ENCODE measurements at places on chromosomes 5 and 9.

DNA sequence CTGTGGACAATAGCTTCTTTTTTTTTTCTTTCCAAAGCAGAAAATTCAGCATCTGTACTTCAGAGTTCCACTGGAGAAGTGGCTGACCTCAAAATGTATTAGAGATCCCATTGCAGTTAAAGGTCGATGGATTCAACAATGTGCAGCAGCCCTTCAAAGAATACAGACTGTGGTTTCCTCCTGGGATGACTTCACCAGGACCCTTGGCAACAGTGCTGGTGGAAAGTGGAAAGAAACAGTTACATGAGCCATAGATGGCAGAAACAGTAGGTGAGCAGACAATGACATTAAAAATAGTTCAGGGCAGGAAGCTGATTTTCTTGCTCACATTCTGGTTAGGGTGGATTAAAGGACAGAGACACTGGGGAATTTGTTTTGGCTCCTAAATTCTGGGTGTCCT is 62.4 kb downstream of the SLC28A3 start:
- no peak for DNase-seq

GRCh38 chr5:170330568-170331054 is 33.0 kb upstream of the LCP2 start:
- DNase-seq, result no peak

GRCh38 chr5:2183154-2184025 is 300.7 kb upstream of the IRX4 start:
- DNase-seq, result no peak

DNA sequence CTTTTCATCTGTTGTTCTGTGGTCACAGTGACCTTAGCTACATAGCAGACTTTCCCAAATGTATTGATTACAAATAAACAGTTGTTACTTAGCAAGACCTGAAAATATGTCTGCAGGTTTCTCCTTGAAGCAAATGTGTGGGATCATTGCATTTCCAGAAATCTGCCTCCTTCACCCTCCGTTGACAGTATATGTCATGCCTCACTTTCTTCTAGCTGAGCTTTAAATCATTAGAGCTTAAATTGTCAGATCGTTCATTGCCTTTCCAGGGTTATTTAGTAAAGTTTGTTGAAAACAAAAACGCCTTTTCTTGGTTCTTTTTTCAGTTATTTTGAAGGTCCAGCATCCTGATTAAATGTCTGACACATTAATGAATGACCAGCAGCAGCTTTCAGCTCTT is 2.3 kb upstream of the MAML1 start:
- no peak for DNase-seq

- DNase-seq, result no peak
These were observed 84.9 kb upstream of the BASP1 start for GRCh38 chr5:17132444-17133083.

GRCh38 chr5:42719034-42719433 is 37.6 kb upstream of the CCDC152 start:
- no peak for DNase-seq

DNA sequence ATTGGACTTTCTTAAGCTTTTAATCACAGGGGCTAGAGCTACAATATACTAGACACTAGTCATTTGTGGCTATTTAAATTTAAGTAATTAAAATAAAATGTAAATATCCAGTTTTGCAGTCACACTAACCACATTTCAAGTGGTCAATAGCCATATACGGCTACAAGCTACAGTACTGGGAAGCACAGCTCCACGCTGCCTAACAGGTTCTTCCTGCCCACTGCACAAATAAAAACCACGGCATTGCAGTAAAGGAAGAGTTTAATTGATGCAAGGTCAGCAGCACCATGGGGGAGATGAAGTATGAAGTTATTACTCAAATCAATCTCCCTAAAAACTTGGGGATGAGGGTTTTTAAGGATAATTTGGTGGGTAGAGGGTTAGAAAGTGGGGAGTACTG is 134.1 kb downstream of the LURAP1L start:
- no peak for DNase-seq

- DNase-seq, result no peak
These were observed 73.3 kb downstream of the SNX18 start for GRCh38 chr5:54590824-54591223.

- no peak for DNase-seq
These were observed 49.2 kb upstream of the STXBP1 start for GRCh38 chr9:127562841-127563401.

- no peak for DNase-seq
These were observed 248.8 kb downstream of the ISL1 start for GRCh38 chr5:51632027-51632426.

GRCh38 chr5:89083791-89084190 is 200.8 kb upstream of the MEF2C start:
- no peak for DNase-seq

DNA sequence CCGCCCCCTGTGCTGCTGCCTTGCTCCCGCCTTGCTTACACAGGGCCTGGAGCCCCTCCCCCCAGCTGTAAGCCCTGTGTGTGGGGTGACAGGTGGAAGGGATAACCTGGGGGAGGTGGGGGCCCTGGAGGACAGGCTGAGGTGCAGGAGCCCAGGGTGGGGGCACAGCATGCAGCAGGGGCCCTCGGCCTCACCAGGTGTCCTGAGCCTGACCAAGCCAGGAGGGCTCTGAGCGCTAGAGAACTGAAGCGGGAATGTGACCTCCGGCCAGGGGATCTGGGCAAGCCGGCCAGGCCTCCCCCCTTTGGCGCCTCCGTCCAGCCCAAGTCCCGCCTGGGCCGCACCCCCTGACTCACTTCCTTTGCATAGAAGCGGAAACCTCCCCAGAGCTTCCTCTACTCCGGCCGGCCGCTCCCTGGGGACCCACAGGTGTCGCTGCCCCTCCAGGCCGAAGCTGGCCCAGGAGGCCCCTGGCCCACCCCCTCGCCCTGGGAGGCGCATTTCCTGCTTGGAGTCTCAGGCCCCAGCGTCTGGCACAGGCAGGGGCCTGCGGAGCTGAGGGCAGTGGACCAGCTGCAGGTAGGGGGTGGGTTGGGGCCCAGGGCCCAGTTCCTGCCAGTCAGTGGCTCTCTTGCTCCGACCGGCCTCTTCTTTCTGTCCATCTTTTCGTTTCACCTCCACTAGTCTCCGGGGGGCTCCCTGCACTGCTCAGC is at the start of gene TOR4A:
TOR4A (plus strand) TSS at position 398 of the 713 bp plus-strand sequence. CDS start 964 bp downstream, outside the sequence.
- DNase-seq, result peak; percentile 20

GRCh38 chr9:32877639-32878217 is 94.4 kb downstream of the TMEM215 start:
- DNase-seq, result no peak

- no peak for DNase-seq
These were observed 41.9 kb downstream of the TGFBI start for GRCh38 chr5:136070486-136071285.

- no peak for DNase-seq
These were observed 155.1 kb downstream of the CCDC192 start for GRCh38 chr5:127858116-127858784.

GRCh38 chr9:130237763-130238524 is 27.6 kb upstream of the HMCN2 start:
- DNase-seq, result no peak

DNA sequence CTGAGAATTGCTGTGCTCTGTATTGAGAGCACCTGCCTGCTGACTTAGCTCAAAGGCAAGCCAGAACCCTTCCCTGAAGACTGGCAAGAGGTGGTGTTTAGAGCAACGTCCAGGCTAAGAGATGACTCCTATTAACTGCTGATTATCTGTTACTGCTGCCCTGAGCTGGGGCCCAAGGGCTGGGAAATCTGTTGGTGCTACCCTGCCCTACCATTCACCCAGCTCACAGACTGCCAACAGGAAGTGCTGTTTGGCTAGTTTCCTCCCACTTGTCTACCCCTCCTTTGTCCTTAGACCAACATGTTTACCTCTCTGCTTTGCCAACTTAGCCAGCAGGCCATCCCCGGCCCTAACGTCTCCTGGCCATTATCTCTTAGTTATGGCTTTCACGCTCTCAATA is 6.9 kb downstream of the RAB24 start:
- DNase-seq, result no peak

- DNase-seq, result no peak
These were observed 291.9 kb downstream of the NFIB start for GRCh38 chr9:14021871-14022525.

GRCh38 chr9:16732546-16732945 is 137.9 kb downstream of the BNC2 start:
- no peak for DNase-seq

DNA sequence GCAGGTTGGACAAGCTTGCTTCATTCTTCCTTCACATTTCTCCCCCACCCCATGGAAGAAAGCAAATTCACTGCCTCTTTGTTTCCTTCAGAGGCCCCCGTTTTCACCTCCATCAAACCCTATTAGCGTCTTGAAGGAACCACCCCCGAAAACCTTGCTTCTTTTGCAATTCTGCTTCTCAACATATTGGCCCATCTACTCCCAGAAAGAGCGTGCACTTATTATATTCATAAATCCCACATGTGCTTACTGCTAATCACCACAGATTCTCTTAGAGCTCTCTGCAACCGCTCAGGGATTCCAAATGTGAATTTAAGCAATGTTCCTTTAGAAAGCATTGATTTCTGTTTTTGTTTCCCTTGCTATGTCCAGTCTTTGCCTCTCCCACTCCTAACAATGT is 1.1 kb downstream of the F2RL2 start:
- DNase-seq, result no peak

GRCh38 chr5:121967187-121967586 is 5.4 kb downstream of the SRFBP1 start:
- no peak for DNase-seq

GRCh38 chr5:32865475-32865874 is 154.4 kb downstream of the NPR3 start:
- DNase-seq, result no peak

DNA sequence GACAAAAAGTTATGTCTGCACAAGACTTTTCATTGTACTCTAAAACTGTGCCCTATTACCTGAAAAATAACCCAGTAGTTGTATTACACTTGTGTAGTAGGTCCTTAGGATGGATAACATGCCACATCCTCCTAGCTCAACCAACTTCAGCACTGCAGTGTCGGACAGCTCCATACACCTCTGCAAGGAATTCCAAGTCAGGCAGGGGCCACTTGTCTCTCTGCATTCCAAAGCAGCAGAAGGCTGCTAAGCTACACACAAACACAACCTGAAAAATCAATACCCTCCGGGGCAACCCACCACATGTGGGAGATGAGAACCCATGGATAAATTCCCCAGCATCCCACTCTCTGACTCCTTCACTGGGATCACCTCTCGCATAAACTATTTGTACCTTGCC is 50.2 kb downstream of the MED10 start:
- DNase-seq, result no peak

- DNase-seq, result no peak
These were observed 107.5 kb downstream of the NDFIP1 start for GRCh38 chr5:142215915-142216681.

DNA sequence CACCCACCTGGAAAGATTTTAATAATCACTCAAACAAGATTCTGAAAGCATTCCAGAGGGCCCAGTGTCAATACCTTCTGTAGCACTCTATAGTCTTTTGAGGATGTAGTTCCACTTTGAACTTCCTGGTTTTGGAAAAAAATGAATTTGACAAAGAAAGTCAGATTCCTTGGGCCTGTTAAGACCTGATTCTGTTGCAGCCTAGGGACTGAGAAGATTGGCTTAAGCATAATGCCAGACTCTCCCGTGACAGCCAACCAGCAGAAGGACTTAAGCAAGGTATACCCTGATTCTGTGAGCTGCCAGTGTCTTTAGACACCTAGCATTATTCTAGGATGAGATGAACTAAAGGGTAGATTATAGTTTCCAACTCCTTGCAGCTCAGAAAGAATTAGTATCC is 6.8 kb downstream of the SPINK5 start:
- DNase-seq, result no peak

DNA sequence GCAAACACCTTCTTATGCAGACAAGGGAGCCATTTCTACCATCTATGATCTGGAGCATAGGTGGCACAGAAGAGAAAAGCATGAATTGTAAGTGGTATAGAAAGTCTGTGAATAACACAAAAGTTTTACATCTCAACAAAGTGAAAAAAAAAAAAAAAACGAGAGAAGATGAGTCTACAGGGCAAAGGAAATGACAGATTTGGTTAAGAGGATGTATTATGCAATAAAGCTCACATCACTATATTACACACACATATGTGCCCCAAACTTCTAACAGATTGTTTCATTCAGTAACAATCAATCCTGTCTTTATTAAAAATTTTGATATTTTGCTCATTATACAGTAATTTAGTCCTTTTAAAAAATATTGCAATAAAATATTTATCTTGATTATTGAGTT is 49.8 kb downstream of the CERT1 start:
- DNase-seq, result no peak

DNA sequence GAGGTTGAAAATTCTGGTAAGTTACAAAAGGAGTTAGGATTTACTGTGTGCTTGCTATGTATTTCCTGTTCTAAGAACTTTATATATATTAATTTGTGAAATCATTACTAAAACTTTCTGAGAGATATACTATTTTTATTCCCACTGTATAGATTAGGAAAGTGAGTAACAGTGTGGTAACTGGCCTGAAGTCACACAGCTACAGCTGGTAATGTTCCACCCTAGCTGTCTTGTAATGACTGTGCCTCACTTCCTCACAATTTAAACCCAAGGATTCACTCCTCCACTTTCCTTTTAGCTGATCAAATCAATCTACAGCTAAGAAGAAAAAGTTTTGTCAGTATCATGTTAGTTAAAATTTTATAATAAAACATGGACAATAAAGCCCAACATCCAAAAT is 278.8 kb downstream of the GAS1 start:
- DNase-seq, result no peak

DNA sequence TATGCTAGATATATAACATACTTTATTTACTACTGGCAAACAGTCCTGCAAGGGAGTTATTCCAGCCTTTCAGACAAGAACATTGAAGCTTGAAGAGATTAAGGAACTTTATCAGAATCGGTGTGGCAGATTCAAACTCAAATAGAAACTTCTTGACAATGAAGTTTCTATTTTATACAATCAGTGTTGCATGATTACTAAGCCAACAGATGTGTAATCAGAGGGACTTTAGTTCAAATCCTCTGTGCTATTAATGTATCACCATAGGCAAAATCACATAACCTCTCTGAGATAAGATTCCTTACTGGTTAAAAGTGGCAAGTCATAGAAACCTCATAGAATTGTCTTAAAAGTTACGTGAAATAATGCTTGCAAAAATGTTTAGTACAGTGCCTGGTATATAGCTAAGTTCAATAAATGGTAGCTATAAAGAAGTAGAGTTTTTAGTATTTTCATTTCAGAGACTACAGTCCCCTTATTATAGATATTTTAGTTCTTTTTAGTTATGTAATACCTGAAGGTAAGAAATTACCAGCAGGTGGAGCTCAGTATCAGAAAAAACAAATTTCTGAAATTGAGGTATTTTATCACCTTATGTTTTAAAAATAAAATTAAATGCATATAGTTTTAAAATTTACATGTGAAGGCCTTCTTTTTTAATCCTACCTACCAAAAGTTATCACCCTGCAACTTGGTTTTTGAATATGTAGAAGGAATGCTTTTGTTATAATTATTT is 172.1 kb downstream of the FER start:
- no peak for DNase-seq

DNA sequence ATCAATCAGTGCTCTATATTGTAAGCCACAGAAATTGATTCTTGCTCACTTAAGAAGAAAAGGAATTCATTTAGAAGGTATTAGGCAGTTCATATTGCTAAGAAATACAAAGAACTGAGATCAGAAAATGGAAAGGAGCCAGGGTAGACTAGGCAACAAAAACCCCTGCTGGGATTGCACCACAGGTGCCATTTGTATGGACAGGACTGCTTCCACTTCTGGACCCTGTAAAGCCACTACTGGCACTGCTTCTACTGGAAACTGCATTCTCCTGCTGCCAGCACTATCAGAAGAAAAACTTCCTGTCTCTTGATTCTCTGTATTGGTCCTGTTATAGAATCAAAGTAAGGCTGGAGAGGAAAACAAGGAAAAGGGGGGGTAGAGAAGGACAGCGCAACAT is 45.9 kb downstream of the CERT1 start:
- DNase-seq, result no peak
